ENCODE measurements at places on chromosomes 7 and 10.
A peak's percentile ranks its signal among the peaks of the same experiment; 100 is the strongest.

DNA sequence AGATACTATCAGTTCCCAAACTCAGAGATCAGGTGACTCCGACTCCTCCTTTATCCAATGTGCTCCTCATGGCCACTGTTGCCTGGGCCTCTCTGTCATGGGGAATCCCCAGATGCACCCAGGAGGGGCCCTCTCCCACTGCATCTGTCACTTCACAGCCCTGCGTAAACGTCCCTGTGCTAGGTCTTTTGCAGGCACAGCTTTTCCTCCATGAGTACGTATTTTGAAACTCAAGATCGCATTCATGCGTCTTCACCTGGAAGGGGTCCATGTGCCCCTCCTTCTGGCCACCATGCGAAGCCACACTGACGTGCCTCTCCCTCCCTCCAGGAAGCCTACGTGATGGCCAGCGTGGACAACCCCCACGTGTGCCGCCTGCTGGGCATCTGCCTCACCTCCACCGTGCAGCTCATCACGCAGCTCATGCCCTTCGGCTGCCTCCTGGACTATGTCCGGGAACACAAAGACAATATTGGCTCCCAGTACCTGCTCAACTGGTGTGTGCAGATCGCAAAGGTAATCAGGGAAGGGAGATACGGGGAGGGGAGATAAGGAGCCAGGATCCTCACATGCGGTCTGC, 162.2 kb downstream of the EGFR start:
- DNase-seq = no peak

DNA sequence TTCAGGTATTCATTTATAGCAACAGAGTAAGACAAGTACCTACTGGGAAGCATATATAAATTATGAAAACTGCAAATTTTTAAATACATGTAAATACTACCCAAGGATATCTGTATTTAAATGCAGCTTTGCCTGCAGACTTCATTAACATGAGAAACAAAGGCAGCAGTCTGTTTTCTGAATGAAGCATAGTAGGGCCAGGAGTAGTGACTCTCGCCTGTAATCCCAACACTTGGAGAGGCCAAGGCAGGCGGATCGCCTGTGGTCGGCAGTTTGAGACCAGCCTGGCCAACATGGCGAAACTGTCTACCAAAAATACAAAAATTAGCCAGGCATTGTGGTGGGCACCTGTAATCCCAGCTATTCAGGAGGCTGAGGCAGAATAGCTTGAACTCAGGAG, 42.5 kb upstream of the PHF14 start:
- no peak for DNase-seq

DNA sequence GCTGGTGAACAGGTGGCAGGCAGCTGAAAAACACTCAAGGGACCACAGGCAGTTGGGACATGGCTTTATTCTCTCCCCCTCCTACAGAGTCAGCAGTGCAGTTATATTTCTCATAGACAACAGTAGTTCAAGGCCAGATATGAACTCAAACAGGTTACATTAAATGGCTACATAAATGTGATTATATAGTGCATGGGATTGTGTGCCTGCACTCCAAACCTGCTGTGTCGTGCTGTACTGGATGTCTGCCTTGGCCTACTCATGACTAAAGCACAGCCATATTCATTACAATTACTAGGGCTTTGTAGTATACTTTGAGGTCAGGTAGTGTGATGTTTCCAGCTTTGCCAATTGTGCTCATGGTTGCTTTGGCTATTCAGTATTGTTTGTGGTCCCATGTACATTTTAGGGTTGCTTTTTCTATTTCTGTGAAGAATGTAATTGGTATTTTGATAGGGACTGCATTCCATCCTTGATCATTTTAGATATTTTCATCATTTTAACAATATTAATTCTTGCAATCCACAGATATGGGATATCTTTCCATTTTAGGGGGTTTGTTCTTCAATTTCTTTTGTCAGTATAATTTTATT, 393.6 kb downstream of the CNTNAP2 start:
- no peak for DNase-seq

DNA sequence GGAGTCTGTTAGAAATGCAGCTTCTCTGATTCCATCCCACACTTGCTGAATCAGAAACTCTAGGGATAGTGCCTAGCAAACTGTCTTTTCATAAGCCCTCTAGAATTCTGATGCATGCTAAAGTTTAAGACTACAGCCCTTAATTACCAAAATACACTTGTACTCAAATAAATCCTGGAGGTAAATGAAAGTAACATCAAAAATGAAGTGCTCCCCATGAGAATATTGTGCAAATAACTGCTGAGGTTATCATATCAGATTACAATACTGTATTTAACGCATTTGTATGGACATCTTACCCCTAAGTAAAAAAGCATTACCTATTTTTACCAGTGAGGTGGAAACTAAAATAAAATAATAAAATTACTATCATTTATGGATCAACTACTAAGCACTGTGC, 104.7 kb downstream of the CHCHD3 start:
- no peak for DNase-seq

DNA sequence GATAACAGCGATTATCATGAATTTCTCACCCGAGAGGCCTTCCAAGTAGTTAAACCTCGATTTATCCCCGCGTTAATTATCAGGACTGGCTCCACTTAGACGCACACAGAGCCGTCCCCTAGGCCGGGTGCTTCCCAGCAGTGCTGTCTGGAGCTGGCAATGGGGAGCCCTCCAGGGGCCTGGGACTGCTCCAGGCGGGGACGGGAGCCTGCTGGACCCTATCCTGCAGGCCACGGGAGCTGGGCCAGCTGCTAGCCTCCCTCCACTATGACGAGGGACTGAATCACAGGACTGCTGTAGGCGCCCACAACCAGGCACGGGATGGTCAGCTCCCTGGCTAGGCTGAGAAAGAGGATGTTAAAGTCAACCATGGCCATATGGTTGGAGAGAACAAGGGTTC, 229.1 kb downstream of the ELFN1 start:
- DNase-seq = no peak

- no peak for DNase-seq
Measured at GRCh38 chr7:104943502-104944343, 70.3 kb upstream of the KMT2E start.

DNA sequence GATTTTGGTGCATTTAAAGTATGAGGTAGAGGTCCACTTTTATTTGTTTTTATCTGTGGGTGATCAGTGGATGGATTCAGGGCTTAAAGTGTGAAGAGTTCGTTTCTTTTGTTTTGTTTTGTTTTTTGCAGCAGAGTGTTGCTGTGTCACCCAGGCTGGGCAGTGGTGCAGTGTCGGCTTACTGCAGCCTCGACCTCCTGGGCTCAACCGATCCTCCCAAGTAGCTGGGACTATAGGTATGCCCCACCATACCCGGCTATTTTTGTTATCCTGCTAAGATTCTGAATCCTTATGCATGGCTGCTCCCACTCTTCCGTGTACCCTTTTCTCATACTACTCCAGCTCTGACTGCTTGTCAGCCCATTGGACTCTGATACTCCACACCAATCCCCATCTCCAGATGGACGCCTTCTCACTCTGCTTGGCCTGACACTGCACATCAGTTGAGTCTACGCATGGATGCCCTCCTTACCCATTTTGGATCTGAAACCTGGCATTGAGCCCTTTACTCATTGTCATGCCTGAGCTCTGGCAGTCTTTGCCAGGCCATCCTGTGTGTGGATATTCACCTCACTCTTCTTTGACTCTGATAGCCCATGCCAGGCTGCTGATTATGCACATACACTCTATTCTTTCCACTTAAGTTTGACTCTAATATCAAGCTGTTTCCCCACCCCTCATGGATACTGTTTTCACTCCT, 119.5 kb downstream of the CCSER2 start:
- no peak for DNase-seq

DNA sequence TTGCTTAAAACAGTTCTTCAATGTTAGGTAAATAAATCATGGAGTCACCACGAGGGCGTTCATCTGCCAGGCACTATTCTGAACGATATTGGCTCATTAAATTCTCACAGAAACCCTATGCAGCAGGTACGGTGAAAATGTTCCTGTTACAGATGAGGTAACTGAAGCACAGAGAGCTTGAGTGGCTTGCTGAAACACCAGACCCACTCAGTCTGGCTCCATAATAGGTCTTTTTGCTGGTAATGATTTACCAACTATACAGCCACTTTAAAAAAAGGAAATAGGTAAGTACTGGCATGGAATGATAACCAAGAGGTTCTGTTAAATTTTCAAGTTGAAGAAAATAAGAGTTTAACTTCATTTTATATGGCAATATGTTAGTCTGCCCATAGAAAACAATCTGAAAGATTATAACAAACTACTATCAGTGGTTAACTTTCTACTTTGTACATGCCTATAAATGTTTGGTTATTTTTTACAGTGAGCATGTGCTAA, 1.3 kb upstream of the TM9SF3 start:
- DNase-seq = no peak

- DNase-seq = no peak
Measured at GRCh38 chr7:45720989-45721388, 146.8 kb downstream of the ADCY1 start.

- no peak for DNase-seq
Measured at GRCh38 chr7:100141555-100141949, 7.2 kb upstream of the LAMTOR4 start.

DNA sequence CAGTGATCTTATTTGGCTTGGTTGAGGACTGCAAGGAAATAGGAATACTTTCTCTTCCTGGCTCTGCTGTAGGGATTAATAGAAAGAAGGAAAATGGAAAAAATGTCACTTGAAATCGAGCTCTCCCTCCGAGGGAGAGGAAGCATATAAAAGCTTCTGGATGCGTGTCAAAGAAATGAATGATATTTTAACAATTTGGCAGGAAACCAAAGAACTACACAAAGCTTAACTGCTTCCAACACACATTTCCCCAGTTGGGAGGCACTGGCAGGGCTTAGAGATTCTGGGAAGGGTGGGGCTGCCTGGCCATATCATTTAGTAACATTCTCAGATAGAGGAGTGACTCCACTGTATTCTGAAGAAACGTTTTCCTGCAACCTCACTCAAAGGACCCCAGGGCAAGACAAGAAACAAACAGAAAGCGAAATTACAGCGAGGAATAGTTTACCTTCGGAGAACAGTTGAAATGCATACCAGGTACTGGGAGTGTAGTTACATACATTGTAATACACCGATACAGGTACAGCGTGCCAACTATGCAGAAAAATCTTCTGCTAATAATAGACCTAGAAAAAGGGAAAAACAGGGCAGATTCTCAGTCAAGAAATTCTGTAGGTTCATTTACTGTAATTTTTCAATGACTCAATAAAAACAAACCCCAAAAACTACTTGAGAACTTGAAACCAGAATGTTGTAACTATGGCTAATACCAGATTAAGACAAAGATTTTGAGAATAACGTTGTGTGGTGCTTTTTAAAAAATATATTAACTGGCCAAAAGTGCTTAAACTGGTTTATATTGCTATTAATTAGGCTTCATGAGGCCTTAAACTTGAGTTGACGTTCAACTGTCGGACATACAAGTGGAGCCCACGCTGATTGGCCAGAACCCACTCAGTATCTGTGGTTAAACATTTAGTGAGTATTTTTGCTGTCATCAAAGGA, 75.7 kb upstream of the ASAH2 start:
- peak; percentile 59 for DNase-seq

GRCh38 chr10:123651421-123652047, 14.6 kb upstream of the GPR26 start:
- DNase-seq = no peak

DNA sequence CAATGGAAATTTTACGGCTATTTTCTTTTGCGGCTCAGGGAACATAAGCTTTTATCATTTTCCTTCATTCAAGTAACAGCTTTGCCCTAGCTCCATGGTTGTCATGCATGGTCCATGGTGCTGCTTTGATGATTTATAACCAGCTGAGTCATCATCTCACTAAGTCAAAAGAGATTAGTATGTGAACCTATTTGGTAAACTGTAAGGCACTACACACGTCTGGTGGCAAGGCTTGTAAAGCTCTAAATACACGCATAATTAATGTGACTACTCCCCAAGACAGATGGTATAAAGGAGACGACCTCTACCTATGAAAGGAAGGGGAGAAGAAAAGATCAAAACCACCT, 340.2 kb downstream of the KCNMA1 start:
- DNase-seq = no peak

GRCh38 chr10:51602326-51602725, 97.1 kb downstream of the CSTF2T start:
- DNase-seq = no peak

GRCh38 chr7:16661924-16662323, 15.9 kb downstream of the BZW2 start:
- no peak for DNase-seq

GRCh38 chr7:157693071-157693520, 356.3 kb downstream of the DNAJB6 start:
- no peak for DNase-seq

- no peak for DNase-seq
Measured at GRCh38 chr10:37703833-37704382, 153.5 kb downstream of the ZNF248 start.

GRCh38 chr7:114627231-114627630, 212.6 kb downstream of the FOXP2 start:
- DNase-seq = no peak

- no peak for DNase-seq
Measured at GRCh38 chr10:52032681-52033629, 281.1 kb upstream of the DKK1 start.

GRCh38 chr10:70891627-70892026, 3.3 kb upstream of the PCBD1 start:
- no peak for DNase-seq

All from AG04449 (cell line).